ENCODE measurements at places on chromosomes 4 and X.

GRCh38 chr4:152705903-152706302 lies 26.1 kb upstream of the TMEM154 start:
- no peak for DNase-seq

GRCh38 chr4:8252301-8253173 lies 17.0 kb upstream of the HTRA3 start:
- no peak for DNase-seq

DNA sequence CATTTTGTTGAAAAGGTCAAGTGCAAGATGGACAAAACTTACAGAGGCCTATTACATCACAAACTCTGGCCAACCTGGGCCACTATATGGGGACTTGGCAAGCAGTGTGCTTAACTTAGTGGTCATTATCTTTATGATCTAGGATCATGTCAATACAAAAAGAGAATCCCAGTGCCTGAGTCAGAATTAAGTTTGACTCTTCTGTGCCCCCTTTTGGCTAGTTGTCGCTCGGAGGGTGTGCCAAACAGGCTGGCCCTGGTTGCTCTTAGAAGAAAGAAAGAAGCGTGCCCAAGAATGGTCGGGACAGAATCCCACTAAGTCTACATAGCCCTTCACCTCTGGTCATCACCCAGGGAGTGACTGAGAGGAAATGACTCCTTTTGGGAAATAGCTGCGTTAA lies 100.1 kb downstream of the EIF4E start:
- DNase-seq = no peak

DNA sequence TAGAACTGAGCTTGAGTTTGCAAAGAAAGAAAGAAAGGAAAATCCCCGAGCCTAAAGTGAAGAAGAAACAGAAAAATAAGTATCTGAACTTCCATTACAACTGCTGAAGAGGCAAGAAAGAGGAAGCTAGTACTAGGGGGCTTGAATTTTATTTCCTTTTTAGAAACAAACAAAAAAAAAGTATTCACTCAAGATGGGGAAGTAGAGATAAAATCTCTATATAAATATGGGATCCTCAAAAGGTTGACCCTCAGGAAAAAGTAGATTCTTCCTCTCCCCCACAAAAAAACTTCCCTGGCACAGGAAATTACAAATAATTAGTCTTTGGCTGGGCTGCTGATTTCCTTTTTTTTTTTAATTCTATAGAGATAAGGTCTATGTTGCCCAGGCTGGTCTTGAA lies 16.0 kb downstream of the LRBA start:
- DNase-seq = peak; percentile 27

DNA sequence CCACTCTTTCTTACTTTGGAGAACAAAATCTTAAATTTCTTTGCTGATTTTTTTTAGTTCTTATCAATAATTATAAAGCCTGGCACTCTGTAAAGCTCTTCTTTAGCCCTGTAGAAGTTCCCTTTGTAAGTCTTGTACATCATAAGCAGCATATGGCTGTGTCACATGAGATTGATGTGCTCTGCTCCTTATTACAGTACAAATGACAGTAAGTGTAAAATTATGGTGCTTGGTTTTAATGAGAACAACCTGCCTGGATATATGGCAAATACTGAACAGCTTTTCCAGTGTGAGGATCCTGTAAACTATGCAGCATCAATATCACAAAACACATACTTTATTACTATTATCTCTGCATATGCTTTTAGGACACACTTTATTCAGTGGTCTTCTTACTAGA lies 145.9 kb upstream of the GNPDA2 start:
- no peak for DNase-seq

DNA sequence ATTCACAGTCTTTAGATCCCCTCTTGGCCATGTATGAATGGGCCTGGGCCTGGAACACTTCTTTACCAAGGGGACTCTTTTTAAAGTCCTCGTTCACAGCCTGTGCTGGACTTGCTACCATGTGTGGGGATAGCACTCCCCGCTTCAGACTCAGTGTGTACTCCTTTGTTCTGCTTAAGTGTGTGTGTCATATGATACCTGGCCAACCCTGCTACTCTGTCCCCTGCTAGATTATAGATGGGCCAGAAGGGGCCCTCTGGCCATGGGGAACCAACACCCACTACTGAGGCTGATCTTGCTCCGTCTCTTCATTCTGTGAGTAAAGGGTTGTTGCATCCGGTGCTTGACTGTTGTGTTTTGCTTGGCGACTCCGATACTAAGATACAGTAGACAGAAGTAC lies 8.0 kb downstream of the CCDC110 start:
- no peak for DNase-seq

- no peak for DNase-seq
These were observed 102.7 kb downstream of the SLC4A4 start for GRCh38 chr4:71441186-71442169.

DNA sequence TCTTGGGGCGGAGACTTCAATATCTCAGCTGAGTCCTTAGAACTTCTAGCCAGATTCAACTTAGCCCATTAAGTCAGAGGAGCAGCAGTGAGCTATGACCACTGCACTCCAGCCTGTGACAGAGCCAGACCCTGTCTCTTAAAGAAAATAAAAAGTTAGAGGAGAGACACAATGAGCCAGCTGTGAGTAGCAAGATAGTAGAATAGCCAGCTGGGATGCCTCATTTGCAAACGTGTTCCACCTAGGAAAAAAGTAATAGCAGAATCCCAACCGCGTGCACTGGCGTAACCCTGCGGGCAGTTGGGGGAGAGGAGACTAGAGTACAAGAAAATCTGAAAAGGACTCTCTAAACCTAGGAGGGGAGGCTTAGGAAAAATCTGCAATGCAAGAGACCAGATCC lies 133.2 kb upstream of the ANXA3 start:
- no peak for DNase-seq

DNA sequence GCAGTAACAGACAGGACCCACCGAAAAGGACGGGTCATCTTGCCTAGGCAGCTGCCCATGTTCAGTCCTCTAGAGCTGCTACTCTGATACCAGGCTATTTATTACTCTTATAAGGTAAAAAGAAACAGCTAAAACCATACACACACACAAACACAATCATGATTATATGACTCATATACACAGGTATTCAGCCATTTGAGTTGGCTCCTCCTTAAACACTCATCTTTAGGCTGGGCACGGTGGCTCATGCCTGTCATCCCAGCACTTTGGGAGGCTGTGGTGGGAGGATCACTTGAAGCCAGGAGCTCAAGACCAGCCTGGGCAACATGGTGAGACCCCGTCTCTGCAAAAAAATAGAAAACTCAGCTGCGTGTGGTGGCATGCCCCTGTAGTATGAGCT lies 76.6 kb downstream of the F11 start:
- DNase-seq = no peak

- DNase-seq = no peak
These were observed 4.3 kb upstream of the DDX60L start for GRCh38 chr4:168484626-168485025.

- DNase-seq = no peak
These were observed 72.7 kb upstream of the C4orf50 start for GRCh38 chr4:6090931-6091330.

GRCh38 chr4:72582853-72583252 lies 13.8 kb upstream of the ADAMTS3 start:
- no peak for DNase-seq

GRCh38 chr4:121370729-121371325 lies 10.0 kb downstream of the QRFPR start:
- peak; percentile 25 for DNase-seq

DNA sequence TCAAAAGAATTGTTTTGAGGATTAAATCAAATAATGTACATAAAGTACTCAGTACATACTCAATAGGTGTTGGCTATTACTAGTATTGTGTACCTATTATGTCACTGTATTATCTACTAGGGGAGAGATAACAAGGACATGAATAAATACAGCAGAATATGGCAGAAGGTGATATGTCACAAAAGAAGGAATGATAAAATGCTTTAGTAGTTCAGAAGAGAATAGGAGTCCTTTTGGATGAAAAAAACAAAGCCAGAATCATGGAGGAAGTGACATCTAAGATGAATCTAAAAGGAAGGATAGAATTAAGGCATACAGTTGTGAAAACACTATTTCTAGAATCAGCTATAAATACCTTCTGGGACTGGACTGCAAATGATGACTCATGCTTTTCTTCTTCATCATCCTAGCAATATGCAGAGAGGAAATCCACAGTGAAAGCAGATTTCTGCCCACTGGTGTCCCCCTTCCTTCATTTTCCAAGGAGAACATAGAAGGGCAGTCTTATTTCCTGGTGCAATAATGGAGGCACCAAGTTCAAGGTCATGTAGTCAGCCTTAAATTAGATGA lies 98.7 kb downstream of the GLUD2 start:
- DNase-seq = no peak

GRCh38 chr4:87075876-87076275 lies 141.1 kb downstream of the AFF1 start:
- no peak for DNase-seq

DNA sequence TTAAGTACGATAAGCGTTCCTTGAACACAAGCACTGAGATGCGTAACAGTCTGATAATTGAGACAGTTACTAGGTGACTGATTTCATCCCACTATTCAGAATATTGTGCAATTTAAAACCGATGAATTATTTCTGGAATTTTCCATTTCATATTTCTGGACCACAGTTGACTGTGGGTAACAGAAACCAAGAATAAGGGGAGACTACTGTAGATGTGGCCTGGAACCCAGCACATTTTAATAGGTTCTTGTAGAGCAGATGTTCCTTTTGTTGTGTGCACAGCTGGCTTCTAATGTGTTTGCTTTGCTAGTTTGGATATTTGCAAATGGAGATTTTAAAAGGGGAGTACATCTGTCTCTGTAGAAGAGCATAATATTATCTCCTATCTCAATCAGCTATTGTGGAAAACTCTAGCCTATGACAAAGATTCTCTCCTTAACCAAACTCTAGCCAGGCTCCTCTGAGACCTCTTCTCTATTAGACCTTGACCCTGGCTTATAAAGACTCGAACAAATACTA lies 16.4 kb downstream of the NAAA start:
- DNase-seq = no peak

GRCh38 chr4:20431543-20431951 lies 179.8 kb downstream of the SLIT2 start:
- DNase-seq = no peak

GRCh38 chrX:19640693-19641374 lies 125.5 kb upstream of the MAP3K15 start:
- no peak for DNase-seq

DNA sequence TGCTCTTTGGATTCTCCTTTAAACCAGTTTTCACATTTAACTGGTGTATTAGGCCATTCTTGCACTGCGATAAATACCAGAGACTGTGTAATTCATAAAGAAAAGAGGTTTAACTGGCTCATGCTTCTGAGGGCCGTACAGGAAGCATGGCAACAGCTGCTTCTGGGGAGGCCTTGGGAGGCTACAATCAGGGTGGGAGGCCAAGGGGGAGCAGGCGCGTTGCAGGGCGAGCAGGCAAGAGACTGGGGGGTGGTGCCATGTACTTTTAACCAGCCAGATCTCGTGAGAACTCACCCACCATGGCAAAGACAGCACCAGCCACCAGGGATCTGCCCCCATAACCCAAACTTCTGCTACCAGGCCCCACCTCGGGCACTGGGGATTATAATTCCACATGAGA lies 38.1 kb downstream of the RNF212 start:
- no peak for DNase-seq

- DNase-seq = no peak
These were observed 4.2 kb upstream of the NLGN3 start for GRCh38 chrX:71140440-71140839.

GRCh38 chr4:183721207-183722081 lies 62.4 kb downstream of the TRAPPC11 start:
- DNase-seq = peak; percentile 49

- DNase-seq = no peak
These were observed 100.8 kb downstream of the DOCK11 start for GRCh38 chrX:118596390-118596789.

GRCh38 chrX:153674219-153674851 lies 722 bp upstream of the PNCK start:
- DNase-seq = no peak

DNA sequence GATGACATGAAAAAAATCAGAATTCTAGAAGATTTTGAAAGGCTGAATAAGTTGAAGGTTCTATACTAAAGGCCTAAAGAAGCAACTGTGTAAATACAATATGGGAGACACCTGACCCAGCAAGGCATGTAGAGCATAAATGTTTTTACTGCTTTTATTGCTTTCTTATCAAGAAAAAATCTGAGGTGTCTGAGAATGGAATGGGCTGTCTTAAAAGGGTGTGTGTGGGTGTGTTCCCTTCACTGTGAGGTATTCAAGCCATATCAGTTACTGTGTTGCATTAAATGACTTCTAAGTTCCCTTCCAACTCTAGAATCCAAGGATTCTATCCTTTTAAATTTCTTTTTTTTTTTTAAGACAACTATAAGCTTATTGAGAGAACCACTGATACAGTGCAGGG lies 15.7 kb downstream of the ATP8A1 start:
- DNase-seq = no peak

DNA sequence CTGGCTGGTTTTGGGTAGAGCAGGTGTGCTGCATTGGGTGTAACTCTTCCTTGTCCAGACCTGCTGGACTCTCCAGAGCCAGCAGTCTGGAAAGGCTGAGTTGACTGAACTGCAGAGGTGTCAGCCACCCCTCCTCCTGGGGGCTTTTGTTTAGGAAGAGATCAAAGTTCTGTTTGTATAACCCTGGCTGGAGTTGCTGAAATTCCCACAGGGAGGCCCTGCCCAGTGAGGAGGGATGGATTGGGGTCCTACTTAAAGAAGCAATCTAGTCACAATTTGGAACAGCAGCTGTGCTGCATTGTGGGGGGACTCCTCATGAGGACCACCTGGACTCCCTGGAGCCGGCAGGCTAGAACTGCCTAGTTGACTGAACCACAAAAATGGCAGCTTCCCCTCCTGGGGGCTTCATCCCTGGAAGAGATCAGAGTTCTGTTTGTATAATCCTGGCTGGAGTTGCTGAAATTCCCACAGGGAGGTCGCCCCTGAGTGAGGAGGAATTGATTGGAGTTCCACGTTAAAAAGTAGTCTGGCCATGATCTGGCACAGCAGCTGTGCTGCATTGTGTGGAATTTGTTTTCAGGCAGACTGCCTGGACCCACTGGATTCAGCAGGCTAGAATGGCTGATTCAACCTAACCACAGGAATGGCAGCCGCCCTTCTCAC lies 264.9 kb upstream of the ZC4H2 start:
- DNase-seq = no peak

GRCh38 chr4:243426-243825 lies 61.8 kb downstream of the ZNF732 start:
- no peak for DNase-seq

- DNase-seq = no peak
These were observed 1.7 kb downstream of the PRAF2 start for GRCh38 chrX:49071877-49072711.

All from inflammatory macrophage (primary cell).